Tibial nerve (tissue), 4 donors: ENCODE measurements at places on chromosomes 1 and 21.

GRCh38 chr21:42208801-42209490 is 10.0 kb upstream of the ABCG1 start:
- DNase-seq = no peak

DNA sequence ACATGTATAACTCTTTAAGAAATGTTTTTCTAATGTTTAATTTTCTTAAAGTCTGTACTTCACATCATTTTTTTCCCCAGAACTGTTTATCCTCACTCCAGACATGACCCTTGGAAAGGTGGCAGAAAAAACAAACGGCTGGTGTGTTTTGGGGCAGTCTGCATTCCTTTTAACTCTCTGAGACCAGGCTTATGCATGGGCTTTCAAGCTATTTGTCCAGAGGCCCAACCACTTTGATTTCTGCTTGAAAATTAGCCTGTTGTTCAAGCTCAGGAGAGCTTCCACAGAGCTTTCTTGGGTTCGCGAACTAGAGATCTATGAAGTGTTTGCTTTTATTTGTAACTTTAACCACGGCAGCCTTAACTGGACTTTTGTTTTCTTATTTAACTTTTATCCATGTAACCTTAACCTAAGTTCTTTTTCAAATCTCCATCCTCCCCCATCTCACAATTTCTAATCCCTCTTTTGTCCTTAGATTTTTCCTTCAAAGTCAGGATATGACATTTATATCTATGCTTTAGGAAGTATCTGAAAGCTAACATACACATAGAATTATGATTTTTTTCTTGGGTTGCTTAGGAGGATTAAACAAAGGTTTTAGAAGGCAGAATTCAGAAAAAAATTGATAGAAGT is 111.8 kb downstream of the FGGY start:
- DNase-seq = no peak

DNA sequence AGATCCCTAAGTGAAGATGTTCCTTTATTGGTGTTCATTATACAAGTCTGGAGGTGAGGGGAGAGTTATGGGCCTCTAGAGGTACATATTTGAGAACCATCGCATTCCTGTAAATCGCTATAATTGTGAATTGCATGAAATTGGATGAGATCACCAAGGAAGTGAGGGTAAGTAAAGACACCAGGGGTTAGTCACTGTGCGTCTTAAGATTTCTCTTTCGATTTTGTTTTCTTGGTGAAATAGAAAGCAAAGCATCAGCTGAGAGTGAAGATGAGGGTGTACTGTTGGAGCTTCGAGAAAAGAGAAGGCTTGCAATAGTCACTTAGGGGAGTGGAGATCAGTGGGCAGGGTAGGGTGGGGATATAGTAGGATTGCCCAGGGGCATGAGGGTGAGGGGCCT is 82.1 kb downstream of the RAVER2 start:
- DNase-seq = no peak

DNA sequence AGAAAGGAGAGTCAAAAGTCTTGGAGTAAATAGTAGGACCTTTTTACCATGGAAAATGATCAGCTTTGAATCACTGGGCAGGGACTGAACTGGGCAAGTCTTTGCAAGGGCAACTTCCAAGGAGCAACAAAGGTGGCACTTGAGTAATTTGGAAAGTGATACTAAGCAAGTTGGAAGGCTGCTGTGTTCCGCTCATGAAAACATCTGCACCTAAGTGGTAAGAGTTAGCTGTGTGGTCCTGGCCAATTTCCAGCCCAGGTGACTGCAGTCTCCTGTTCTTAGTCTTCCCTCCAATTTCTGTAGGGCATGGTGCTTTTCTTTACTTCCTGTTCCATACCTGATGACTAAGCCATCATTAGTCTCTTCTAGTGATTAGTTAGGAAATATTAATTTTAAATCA is 35.5 kb upstream of the PRDM2 start:
- no peak for DNase-seq

- no peak for DNase-seq
Measured at GRCh38 chr1:229162825-229163515, 107.9 kb upstream of the RAB4A start.

DNA sequence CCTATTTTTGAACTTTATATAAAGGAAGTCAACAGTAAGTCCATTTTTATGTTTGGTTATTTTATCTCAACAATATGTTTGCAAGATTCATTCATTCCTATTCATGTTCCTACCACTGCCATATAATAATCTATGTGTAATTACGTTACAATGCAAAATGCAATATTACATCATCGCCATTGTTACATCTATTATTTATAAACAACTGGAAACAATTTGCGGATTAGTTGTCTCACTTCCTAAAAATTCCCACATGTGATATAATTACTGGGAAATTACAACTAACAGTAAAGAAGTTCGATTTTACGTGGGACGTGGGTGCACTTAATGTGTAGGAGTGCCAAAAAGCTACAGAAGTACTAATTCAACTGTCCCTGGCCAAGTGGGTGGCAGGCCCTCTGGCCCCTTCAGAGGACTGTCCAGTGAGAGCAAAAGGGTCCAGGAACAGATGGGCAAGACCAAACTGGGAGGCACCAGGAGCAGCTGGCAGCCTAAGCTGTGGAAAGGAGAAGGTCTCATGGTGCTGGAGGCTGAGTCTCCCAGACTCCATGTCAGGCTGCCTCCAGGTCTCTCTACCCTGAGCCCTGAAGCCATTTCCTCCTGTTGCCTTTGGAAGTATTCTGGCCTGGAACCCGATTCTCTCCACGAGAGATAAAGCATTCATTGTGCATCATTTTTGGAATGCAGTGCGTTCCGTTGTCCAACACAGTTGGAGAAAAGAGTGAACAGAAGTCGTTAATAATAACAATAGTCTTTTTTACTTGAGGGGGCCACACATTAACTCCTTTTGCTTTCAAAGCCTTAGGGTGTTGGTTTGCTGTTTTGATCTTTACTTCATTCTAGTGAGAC is 42.9 kb downstream of the TNNT2 start:
- no peak for DNase-seq

DNA sequence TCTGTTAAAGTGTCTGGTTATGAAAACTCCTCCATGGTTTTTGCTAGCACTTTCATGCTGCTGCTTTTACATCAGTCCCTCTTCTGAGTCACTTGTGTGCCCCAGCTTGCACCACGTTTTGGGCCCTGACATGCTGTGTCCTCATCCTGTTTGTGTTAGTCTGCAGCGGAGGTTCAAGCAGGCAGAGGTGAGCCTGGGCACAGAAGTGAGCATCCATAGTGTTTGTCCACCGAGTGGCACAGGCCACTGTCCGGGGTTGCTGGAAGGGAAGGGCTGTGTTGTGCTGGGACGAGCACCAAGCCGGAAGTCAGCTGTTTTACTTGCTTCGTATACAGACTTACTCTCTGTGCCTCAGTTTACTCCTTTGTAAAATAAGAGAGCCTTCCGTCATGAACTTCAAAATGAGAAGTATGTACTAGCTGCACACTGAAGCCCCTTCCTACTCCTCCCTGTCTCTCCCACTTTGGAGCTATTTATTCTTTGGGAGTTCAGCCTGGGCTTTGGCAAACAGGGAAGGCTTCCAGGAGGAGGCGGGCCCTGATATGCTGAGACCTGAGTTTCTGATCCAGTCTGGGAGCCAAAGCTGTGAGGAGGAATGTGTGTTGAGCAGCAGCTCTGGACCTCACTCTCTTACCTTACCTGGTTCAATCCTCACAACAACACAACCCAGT is 10.7 kb upstream of the LAPTM5 start:
- DNase-seq = no peak

- DNase-seq = peak; percentile 72
Measured at GRCh38 chr1:67535474-67535873, 105.3 kb upstream of the SERBP1 start.

- no peak for DNase-seq
Measured at GRCh38 chr1:23421753-23422240, 2.8 kb downstream of the TCEA3 start.

GRCh38 chr1:178119628-178120027 is 25.7 kb downstream of the RASAL2 start:
- no peak for DNase-seq

GRCh38 chr1:8456991-8457390 is 139.1 kb downstream of the SLC45A1 start:
- DNase-seq = no peak

- DNase-seq = no peak
Measured at GRCh38 chr1:106047210-106047609, 1009.3 kb upstream of the PRMT6 start.

- DNase-seq = no peak
Measured at GRCh38 chr21:35547946-35548774, 499.1 kb upstream of the RUNX1 start.

- DNase-seq = no peak
Measured at GRCh38 chr1:225209153-225209552, 218.7 kb downstream of the LBR start.

GRCh38 chr1:163395790-163396189 is 74.0 kb downstream of the NUF2 start:
- DNase-seq = no peak

GRCh38 chr1:155254714-155255242 is 505 bp downstream of the ENTREP3 start:
- DNase-seq = no peak

DNA sequence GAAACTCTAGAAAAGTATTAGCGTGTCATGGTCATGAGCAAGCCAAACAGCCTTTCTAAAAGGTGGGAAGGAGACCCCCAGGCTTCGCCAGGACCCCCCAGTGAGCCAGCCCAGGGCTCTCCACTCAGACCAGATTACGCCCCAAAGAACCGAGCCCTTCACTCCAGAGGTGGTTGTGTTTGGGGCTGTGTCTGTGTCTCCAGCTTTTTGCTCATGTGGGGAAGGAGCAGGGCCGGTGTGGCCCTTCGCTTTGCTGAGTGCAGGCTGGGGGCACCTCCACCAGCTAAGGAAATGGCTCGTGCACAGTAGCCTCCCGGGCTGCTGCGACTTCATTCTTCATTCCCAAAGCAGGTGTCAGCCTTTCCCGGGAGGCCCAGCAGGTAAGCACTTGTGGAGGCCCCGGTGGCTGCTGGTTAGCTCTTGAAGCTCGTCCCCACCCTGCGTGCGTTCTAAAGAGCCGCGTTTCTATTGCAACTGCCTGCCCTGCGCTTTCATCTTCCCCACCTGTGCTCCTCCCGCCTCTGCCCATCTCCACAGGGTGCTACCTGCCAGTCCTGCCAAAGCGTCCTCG is 531 bp downstream of the TSPEAR start:
- peak; percentile 7 for DNase-seq

GRCh38 chr1:206555473-206555935 is 48.2 kb downstream of the RASSF5 start:
- DNase-seq = no peak

- no peak for DNase-seq
Measured at GRCh38 chr1:19151537-19151936, 58.5 kb downstream of the UBR4 start.

DNA sequence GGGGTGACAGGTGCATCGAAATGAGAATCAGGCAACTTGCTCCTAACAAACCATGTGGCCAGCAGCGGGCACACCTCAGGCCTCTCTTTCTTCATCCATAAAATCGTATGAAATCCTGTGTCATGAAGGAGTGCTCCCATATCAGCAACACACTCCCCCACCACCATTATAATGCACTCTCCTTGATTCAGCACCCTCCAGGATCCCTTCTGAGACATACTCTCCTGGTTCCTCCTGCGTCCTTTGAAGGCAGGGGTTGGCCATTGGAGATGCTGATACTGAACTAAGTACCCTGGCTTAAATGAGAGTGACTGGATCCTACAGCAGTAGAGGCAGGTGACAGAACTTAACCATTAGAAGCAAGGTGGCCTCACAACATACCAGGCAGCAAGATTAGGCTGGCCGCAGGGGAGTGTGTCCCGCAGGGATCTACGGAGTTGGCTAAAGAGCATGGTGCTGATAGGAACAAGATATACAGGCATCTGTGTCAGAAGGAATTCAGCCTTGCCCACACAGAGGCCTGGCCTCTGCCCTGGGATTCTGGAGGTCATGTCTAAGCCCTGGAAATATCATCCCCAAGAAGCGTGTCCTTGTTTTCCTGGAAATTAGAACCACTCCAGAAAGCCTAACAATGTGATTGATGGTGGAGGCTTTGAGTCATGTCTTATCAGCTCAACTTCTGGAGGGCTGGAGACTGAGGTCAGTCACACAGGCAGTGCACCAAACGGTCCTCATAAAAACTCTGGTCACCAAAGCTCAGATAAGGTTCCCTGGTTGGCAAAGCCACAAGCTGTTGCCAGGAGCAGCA is 16.8 kb downstream of the S100A7A start:
- no peak for DNase-seq

DNA sequence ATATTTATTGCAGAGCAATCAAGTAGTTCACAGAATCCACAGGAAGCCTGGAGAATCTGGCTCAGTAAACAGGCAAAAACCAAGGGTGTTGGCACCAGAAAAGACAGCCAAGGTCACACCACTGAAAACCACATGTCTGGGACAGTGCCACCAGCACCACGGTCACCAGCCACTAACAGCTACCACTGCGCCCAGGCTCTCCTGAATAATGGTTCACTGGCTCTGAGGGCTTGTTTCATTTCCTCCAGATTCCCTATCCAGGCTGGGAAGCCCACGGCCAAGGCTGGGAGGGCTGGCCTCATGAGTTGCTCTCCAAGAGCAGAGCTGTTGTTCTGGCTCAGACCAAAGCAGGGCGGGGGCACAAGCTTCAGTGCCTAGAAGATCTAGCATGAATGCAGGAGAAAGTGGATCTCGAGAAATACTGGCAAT is 54.5 kb upstream of the PTGFRN start:
- no peak for DNase-seq

DNA sequence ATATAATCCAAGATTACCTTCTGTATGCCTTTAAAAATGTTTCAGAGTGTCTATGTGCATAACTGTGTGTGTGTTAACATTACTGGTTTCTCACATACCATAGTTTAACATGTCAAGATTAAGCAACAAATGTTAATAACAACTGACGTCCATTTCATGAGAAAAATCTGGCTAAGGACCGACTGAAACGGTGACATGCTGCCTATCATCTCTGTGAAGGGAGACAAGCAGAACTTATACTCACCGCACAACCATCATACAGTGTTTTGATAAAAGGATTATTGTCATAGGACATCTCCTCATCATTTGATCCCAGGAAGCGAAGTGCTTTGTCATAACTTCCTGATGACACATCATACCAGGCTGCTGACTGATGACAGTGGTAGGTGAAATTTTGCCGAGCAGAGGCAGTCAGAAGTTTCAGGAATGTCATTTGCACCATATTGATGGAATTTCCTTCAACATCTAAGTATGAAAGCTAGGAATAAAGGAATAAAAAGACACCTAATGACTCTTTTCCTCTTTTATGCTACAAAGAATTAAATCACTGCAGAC is 228.8 kb downstream of the COL11A1 start:
- DNase-seq = no peak

DNA sequence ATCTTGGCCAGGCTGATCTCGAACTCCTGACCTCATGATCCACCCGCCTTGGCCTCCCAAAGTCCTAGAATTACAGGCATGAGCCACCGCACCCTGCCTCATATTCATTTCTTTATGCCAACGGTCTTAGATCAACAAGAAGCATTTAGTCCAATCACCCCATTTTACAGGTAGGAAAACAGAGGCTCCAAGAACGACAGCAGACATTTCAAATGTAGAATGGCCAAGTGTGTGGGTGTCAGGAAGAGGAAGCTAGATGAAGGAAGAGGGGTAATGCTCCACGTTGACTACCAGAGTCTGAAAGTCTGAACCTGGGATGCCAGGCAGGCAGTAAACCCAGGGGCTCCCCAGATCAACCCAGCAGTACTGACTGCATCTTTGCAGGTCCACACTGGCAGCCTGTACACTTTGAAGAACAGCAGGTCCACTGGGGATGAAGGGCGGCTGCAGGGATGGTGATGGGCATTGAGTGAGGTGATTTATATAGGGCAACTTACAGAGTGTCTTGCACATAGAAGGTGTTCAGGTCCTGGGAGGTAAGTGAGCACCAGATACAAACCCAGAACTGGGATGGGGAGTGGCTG is 120.2 kb downstream of the EPHB2 start:
- DNase-seq = no peak
